ENCODE measurements at places on chromosomes 7 and 10.

- DNase-seq, result no peak
These were observed 137.9 kb upstream of the HDAC9 start for GRCh38 chr7:18357691-18358090.

GRCh38 chr7:115748123-115748738, 282.3 kb downstream of the TFEC start:
- DNase-seq, result no peak

GRCh38 chr7:16999541-17000267, 117.9 kb upstream of the AGR3 start:
- no peak for DNase-seq

- DNase-seq, result peak; percentile 47
These were observed 56.0 kb downstream of the CAMK2B start for GRCh38 chr7:44269417-44269816.

GRCh38 chr7:29337546-29338116, 143.1 kb downstream of the CHN2 start:
- DNase-seq, result no peak

GRCh38 chr7:41188163-41189130, 514.4 kb downstream of the INHBA start:
- DNase-seq, result no peak

DNA sequence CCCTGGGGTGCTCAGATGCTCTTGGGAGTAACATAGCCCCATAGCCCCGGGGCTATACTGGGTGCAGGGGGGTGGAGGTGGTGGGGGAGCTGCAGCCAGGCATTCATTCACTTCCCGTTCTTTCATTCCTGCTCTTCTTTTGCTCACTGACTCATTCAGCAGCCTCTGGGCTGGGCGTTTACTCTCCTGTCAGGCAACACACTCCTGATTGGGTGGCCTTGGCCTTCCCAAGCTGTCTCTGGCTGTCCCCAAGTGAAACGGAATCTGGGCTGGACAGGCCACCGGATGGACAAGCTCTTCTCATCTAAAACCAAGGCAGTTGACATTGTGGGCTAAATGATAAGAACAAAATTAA, 34.6 kb downstream of the CHST3 start:
- no peak for DNase-seq

DNA sequence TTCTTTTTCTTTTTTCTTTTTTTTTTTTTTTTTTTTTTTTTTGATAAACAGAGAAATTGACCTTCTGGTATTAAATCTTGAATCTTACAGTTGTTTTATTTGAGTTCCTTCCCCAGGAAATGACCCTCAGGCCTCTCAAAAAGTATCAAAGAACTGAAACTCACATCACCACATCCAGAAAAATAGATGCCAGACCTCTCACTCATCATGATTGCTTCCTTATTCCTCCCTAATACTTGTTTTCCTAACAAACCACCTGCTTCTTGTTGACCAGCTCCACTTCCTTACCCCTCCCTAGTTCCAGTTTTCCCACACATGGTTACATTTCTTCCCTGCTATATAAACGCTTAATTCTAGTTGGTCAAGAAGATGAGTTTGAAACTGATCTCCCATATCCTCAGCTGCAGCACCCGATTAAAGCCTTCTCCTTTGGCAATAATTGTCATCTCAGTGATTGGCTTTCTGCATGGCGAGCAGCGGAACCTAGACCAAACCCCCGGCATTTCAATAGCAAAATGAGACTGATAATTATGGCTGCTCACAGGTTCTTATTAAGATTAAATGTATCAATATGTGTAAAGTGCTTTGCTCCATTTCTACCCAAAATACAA, 681.1 kb upstream of the AUTS2 start:
- DNase-seq, result no peak

DNA sequence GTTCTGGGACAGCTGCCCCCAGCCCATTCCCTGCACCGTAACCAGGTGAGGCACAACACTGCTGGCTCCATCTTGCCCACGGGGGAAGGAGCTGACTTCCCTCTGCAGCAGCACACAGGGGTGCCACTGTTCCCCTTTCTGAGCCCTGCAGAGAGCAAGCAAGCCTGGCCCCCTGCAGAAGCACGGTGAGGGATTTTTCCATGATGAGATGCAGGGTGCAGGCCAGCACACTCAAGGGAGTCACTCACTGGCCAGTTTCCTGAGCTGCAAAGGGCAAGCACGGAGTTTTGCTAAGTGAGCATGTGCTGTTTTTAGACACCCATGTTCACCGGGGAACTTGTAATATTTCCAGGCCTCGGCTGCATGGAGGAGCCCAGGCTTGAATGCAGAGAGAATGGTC, 176.6 kb downstream of the PIP4K2A start:
- no peak for DNase-seq

DNA sequence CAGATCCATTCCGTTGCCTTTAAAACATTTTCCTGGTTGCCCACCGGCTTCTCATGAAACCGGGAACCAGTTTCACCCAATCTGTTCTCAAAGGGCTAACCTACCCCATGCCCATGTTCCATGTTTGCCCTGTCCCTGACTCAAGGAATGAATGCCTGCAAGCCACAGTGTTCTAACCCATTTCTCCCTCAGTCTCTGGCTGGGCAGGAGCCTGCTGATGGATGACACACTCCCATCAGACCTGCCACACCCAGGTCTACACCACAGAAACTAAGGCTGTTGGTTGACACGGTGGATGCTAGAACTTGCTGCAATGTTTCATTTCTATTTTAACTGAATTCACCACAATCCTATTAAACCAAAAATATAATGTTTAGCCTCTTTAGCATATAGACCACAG, 15.6 kb downstream of the CLRN3 start:
- DNase-seq, result no peak

GRCh38 chr10:64011912-64012714, 490.9 kb downstream of the REEP3 start:
- no peak for DNase-seq

- DNase-seq, result no peak
These were observed 1171.6 kb upstream of the C7orf33 start for GRCh38 chr7:147418966-147419365.

GRCh38 chr7:157590526-157590925, 253.7 kb downstream of the DNAJB6 start:
- no peak for DNase-seq

DNA sequence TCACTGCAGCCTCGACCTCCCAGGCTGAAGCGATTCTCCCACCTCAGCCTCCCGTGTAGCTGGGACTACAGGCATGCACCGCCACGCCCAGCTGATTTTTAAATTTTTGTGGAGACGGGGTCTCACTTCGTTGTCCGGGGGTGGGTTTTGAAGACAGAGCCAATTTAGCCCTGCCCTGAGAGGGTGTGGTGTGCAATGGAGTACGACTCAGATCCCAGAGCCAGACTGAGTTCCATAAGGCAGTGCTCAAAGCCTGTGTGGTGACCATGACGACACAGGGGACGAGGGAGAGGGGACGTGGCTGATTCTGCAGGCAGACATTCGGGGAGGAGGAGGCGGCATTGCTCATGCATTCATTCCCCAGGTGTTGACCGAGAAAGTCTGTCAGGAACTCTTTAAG, 72.1 kb downstream of the ZMIZ1 start:
- DNase-seq, result no peak

DNA sequence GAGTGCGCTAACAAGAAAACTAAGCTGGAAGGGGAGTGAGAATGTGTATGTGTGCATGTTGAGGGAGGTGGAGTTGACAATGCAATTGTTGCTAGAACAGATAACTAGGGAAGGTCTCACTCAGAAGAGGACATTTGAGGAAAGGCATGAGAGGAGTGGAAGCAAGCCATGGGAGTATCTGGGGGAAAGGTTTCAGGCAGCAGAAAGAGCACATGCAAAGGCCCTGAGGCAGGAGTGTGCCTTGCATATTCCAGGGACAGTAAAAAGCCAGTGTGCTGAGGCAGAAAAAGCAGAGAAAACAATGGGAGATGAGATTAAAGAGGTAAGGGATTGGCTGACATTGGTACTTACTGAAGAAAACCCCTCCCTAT, 149.6 kb upstream of the ADO start:
- DNase-seq, result no peak

- DNase-seq, result no peak
These were observed 66.5 kb downstream of the UBE2H start for GRCh38 chr7:129886167-129886817.

DNA sequence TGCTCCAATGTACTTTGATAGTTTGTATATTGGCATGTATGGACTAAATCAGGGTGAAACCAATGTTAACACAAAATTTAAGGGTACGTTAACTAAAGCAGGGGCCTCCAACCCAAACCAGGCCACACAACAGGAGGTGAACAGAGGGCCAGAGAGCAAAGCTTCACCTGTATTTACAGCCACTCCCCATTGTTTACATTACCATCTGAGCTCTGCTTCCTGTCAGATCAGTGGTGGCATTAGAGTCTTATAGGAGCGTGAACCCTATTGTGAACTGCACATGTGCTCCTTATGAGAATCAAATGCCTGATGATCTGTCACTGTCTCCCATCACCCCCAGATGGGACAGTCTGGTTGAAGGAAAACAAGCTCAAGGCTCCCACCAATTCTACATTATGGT, 62.0 kb upstream of the SCIN start:
- DNase-seq, result no peak

DNA sequence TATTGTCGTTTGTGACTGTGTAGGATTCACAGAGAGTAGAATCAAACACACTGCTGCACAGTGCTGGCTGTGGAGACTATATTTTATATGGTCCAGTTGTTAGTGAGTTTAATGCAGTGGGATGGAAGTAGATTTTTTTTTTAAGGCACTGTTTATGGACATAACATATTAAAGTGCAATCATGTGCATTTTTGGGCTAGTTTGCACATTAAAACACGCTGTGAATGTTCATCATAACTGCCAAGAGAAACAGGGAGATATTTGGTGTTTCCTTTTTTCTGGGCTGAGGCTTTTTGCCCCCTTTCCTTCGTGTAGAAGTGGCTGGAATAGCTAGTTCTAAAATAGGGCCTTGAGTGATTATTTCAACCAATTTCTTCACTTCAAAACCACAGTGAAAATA, 139.2 kb downstream of the MYOF start:
- DNase-seq, result no peak

DNA sequence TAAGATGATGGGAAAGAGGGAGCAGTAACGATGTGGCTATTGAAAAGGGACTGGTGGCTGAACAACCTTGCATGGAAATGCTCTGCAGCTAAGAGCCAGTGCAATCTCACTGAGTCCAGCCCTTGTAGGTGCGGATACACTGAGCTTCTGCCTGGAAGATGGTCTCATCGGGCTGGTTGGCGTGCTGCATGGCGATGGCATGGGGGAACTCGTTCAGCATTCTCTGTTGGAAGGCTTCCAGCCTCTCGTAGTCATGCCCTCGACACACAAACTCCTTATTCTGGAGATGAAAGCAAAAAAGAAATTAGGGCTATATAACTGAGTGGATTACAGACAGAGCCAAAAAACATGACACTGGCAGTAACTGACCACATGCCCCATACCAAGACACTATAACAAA, 197.8 kb upstream of the IMMP2L start:
- no peak for DNase-seq

DNA sequence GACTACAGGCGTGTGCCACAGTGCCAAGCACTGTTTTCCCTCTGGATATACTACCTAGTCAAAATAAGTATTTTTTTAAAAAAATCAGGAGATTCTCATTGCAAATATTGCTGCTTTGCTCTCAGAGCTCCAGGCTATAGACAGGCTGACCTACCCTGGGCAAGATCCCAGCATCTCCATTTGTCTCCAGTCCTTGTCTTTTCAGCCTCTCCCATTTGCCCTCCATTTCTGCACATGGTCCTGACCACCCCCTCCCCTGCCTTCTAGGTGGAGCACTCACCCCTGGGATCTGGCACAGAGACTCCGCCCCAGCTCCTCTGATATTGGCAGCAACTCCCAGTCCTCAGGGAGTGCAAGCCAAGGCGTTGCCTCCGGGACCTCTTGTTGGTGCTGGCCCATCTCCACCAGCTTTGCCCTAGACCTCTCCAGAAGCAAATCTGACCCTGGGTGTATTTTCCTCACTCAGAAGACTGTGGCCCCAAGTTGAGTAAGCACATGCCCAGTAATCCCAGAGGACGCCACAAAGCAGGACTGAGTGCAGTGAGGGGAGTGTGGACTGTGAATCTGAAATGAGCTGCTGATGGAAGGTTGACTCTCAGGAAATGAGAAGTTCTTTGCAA, 120.6 kb downstream of the MTPAP start:
- DNase-seq, result no peak

DNA sequence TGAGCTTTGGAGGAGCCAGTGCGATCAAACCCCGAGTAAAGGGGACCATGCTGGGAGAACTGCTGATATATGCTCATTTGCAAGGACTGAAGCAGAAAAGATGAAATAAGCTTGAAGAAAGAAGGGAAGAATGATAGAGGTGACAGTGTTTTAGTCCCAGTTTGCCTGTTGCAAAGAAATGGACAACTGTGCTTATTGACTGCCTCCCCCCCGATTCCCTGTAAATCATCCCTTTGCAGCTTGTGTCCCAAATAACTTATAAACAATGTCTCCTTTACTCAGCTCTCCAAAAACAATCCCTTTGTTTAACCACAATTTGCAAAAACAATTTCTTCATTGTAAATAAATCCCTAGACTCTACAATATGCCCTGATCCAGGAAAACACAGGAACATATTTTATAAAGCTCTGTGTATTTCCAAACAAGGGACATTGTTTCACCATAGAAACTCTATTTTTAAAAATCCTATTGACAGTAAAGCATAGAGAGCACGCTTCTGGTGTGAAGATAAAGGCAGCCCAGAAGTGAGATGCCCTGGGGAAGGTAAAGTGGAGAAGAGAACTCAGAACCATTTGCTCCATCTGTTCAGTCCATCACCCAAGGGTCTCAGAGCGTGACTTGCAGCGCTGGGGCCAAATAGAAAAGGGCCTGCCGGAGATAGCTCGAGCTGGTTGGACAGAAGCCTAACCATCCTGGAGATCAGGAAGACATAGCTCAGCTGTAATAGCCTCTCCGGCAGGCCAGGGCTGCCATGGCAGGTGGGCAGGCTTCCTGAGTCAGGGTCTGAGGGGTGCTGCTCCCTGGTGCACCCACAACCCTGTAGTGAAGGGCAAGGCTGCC, 280.5 kb downstream of the WDR11 start:
- no peak for DNase-seq

GRCh38 chr7:128831178-128831993, 1.2 kb downstream of the FLNC start:
- DNase-seq, result no peak

DNA sequence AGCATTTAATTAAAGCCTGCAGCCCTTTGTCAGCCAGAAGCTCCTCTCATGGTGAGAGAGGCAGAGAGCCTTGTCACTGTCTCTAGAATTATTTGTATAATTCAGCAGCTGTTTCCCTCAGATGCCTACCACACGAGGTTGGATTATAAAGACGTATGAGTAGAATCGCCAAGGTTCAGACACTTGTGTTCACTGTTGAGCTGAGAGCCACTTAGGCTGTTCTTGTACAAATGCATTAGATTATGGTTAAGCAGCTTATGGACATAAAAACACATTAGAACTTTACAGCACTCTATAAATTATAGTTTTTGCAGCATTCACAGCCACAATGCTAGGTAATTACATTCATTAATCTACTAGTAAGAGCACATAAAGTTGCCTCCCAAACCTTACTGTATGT, 282.6 kb downstream of the AUTS2 start:
- DNase-seq, result no peak

DNA sequence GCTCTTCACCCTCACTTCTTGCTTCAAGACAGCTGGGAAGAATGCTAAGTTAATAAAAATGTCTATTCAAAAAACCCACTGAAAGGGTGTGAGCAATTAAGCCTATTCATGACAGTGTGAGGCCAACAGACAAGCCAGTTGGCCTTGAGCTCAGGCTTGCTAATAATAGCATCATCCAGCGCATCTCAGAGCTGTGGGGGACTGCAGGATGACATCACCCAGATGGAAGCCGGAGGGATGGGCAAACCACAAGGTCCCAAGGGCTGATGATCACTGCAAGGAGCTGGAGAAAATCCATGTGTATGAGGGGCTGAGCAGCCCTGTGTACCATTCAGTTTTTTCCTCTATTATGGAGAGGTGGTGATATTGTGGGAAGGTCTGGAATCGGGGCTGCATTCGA, 770.4 kb downstream of the TNS3 start:
- no peak for DNase-seq
